HEK293T (cell line): ENCODE measurements at places on chromosomes 6 and 20.

- no peak for DNase-seq
Observed at GRCh38 chr6:168864541-168865460, 388.8 kb downstream of the THBS2 start.

GRCh38 chr6:7587631-7588100 lies 2.3 kb upstream of the SNRNP48 start:
- DNase-seq, result no peak

DNA sequence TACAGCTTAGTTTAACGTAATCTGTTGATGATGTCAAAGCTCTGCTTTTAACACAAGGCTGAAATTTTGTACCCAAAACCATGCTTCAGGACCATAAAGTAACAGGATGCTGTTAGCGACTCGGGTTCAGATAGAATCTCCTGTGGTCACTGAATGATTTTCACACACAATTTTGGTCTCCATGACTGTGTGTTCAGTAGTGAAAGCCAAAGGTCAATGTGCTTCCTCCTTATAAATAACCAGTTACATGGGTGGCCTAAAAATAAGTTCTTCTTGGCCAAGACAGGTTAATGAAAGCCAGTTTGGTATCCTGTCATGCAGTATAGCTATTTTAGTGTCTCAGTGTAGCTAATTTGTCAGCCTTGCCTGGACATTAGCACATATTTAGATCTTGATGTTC lies 19.1 kb upstream of the LOC128125822 start:
- no peak for DNase-seq

- DNase-seq, result no peak
Observed at GRCh38 chr6:48101290-48101689, 9.7 kb downstream of the PTCHD4 start.

DNA sequence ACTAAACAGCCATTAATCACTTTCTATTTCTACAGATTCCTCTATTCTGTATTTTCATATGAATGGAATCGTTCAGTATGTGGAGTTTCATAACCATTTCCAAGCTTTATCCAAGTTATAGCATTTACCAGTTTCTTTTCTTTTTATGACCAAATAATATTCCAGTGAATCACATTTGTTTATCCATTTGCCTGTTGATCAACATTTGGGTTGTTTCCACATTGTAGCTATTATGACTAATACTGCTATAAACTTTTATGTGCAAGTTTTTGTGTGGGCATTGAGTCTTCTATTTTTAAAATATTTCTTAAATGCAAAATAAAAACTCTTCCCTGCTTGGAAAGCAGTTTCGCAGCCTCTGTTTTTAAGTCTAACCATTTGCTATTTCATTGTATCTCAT lies 336.4 kb upstream of the OPRM1 start:
- DNase-seq, result no peak
